ENCODE measurements at places on chromosomes 1 and 21. TPM values are rescaled to one million over a fixed set of nuclear protein-coding genes. Genes with fewer than 3 reads are reported as not detected.

SSU72 gene
- total RNA-seq, result 42.8 TPM

LCE3D gene
- total RNA-seq, result not detected

EVI5 gene
- 55.3 TPM for total RNA-seq

RGS13 gene
- total RNA-seq, result not detected

TTC24 gene
- total RNA-seq, result not detected

LCE1D gene
- not detected for total RNA-seq

HCRTR1 gene
- 0.18 TPM for total RNA-seq

KCNE2 gene
- total RNA-seq, result not detected

LRRC53 gene
- total RNA-seq, result not detected

HORMAD1 gene
- not detected for total RNA-seq

PRELP gene
- total RNA-seq, result 1.4 TPM

FLG gene
- under 0.01 TPM for total RNA-seq

TBX19 gene
- total RNA-seq, result not detected

AQP10 gene
- total RNA-seq, result not detected

LCE1E gene
- not detected for total RNA-seq

HMCN1 gene
- 106 TPM for total RNA-seq

RER1 gene
- total RNA-seq, result 98.1 TPM

PRAMEF5 gene
- not detected for total RNA-seq

FCRL3 gene
- not detected for total RNA-seq

MDM4 gene
- total RNA-seq, result 55.1 TPM

DPH5 gene
- 34.9 TPM for total RNA-seq

All from fibroblast of the aortic adventitia (primary cell).